ENCODE measurements at places on chromosomes 11 and 22. TPM values are rescaled to one million over a fixed set of nuclear protein-coding genes. Genes with fewer than 3 reads are reported as not detected.

Gene IL18BP
- total RNA-seq, result 7.8 TPM

Gene OR8D4
- not detected for total RNA-seq

Gene MICAL2
- 27.2 TPM for total RNA-seq

Gene GPR83
- 0.63 TPM for total RNA-seq

Gene PNPLA5
- not detected for total RNA-seq

Gene OR56A1
- 0.31 TPM for total RNA-seq

Gene OR5AP2
- not detected for total RNA-seq

Gene ALKBH8
- 19.7 TPM for total RNA-seq

Gene GAL
- not detected for total RNA-seq

Gene FOSL1
- not detected for total RNA-seq

Gene JHY
- total RNA-seq, result 16.0 TPM

Gene OR4D10
- total RNA-seq, result not detected

Gene CTSF
- total RNA-seq, result 47.9 TPM

Gene CASP1
- 4.4 TPM for total RNA-seq

Gene UBTFL1
- not detected for total RNA-seq

Gene OR52I1
- not detected for total RNA-seq

Gene GRM5
- 163 TPM for total RNA-seq

Gene RNF121
- total RNA-seq, result 31.0 TPM

Gene TEX54
- not detected for total RNA-seq

Gene FAM111B
- total RNA-seq, result 7.2 TPM

Gene DEUP1
- total RNA-seq, result 0.31 TPM

Gene SHANK3
- 9.7 TPM for total RNA-seq

Gene ACR
- total RNA-seq, result not detected

Gene UBQLNL
- 1.9 TPM for total RNA-seq

Gene MMP10
- not detected for total RNA-seq

Measured in parietal lobe (tissue), 2 donors.